Stimulated activated CD8-positive, alpha-beta memory T cell treated with anti-CD3 and anti-CD28 coated beads, Interleukin-7, amount 100 ng/mL, for 1 hour (primary cell): ENCODE measurements at places on chromosomes 5 and 9.
A peak's percentile ranks its signal among the peaks of the same experiment; 100 is the strongest.

DNA sequence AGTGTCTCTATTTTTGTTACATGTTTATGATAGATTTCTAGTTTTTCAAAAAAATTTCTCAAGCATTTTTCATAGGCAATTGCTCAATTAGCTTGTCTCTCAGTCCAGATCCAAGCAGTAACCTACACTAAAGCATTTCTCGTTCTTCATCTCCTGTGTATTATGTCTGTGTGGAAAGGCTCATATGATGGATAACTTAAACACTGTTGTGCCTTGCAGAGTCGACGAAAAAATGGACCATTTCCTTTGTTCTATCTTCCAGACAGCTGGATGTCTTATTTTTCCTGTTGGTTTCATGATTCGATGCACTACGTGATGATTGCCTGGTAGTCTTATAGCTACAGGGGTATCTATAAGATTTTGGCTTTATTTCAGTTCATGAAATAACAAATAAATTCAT is 347.8 kb downstream of the TRPM3 start:
- DNase-seq: no peak

DNA sequence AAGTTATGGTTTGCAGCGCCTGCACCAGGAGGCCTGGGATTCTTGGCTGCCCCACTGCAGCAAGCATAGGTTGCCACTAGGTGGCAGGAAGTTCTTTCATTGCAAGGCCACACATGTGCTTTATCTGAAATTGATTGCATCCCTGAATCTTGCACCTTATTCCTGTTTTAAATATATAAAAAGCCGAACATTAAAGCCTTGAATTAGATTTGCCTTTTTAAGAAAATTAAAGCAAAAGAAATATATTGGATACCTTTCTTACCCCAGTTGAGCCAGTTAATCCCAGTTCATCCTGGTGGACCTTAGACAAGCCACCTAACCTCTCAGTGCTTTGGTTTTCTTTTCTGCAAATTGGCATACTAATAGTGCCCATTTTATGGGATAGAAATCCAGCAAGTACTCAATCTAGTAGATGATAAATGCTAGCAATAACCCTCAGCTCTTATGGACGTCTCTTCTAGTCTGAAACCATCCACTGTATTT is 6.3 kb upstream of the TRMT10B start:
- no peak for DNase-seq

DNA sequence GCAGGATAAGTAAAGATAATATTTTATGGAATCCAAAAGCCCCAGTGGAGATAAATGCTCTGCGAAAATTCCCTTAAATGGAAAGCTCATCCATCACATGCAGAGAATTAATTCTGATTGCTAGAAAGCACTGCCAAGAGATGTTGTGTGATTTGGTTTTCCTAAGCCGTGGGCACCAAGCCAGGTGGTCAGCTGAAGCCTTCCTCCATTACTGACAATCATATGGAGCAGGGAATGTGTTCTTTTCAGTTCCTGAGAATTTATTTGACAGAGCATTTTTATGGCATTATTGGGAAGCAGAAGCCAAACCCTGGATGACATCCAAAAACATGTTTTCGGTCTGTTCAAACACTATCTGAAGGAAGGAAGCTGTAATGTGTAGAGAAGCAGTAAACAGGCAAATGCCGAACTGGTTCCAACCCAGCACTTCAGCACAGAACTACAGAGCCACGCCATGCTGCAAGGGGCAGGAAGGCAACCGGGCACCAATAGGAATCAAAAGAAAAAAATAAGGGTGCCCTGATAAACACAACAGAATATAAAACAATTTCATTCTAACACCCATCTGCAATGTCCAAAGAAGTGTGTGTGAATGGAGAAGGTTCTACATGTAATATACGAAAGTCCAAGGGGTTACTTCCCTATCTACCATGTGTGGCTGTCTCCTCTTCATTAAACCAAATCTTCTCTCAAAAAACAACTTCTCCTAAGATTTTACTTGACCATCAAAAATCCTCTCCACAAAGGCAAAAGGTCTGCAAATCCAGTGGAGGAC is 12.3 kb downstream of the ARSB start:
- no peak for DNase-seq

DNA sequence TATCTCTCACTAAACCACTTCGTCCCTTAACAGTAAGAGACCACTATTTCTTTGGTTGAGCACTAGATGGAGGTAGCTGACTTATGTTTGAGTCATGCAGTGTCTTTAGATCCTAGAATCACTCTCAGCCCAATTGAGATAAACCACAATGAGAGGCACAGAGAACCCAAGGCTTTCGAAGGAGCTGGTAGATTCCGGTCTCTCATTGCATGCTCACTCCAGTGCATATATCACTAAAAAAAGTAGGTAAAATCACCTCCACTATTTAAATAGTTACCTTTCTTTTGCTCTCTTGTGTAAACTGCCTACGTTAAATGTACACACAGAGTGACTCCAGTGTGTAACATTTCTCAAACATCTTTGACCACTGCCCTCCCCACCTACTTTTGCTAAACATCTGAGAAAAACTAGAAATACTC is 27.6 kb downstream of the ACTL7A start:
- DNase-seq: no peak

DNA sequence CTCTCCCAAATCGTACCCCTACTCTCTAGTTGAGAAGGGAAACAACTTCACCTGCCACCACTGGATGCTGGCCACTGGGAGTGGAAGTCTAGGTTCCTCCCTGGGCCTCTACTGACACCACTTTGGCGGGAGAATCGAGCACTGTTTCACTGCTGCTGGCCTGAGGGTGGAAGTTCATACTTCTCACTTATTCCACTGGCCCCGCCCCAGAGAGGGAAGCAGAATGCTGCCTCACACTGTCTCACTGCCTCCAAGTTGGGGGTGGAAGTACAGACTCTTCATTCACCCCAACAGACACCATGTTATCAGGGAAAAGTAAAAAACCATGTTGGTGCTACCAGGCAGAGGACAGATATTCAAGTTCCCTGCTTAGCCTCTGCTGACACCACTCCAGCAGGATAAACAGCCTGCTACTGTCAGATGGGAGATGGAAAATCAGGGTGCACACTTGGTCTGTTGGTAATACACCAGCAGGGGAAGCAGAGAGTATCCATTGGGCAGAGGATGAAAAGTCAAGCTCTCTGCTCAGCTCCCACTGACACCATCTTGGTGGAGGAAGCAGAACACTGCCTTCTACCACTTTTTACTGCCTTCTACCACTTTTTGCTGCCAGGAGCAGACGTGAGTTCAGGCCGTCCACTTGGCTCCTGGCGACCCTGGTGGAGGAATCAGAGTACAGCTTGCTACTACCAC is 159.4 kb downstream of the SIL1 start:
- DNase-seq: no peak

DNA sequence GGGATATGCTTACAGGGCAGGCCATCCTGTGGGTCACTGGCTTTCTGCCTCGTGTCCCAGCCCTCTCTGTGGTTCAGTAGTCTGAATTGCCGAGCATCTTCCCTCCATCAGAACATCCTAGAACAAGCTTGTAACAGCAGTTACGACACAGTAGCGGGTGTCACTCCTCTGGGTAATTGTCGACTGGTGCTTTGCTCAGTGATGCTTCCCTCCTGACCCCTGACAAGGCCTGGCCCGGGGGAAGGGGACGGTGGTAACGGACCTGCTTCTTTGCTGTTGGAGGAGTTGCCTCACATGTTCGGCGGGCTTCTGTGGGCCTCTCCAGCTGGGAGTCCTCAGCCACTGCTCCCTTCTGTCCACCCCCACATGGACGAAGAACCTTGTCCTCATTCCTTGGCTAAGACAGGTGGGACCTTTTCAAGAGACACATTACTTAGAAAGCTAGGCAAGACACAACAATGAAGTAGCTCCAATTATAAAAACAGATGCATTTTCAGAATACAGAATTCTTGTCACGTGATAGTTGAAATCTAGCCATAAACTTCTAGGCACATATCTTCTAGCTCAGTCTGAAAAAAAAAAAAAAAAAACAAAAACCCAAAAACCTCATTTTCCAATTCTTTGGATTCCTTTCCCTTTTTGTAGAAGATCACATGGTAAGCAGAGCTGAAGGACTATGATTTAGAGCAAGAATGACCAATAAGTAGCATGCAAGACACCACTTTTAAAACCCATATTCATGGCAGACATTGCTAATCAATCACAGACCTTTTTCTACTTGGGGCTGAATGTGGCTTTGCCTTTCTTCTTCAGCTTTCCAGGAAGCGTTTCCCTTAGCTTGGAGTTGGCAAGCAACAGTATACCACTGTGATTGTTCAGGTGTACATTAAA is 25.0 kb downstream of the HMCN2 start:
- DNase-seq: no peak

DNA sequence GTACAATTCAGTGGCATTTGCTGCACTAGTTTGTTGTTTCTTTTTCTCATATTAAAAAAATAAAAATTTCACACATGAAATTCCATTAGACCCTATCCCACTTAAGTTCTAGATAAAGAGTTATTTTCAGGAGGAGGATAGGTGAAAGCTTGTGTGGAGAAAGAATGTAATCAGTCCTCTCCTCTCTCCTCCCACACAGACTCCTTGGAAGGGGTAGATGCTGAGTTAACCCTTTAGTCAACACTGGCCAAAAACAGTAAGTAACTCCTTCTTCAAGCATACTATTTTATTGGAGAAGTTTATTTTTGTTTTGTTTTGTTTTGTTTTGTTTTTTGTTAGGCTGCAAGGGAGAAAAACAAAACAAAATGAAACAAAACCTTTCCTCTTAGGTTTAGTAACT is 30.6 kb upstream of the LMNB1 start:
- DNase-seq: no peak

DNA sequence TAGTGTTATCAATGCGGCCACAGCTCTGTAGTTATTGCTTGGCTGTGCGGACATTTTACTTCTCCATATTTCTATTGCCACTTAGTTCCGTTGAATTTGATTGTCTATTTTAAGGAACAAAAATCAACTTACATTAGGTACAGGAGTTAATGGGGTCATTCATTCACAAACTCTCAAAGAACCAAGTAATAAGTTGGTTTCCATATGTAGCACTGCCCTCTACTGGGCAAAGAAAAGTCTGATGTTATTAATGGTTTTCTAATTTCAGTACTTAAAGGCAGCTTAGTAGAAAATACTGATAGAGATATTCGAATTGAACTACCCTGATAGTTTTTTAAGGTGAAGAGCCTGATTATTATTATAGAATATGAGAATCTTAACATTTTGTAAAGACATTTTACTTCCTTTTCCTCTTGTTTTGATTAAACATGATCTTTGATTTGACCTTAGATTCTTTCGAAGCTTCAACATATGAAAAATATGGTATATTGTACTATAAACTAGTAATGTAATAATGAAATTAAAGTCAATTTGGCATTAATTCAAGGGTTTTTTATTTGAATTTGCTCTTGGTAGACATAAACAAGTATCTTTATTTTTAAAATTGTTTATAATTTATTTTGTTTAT is 119.5 kb upstream of the CTNND2 start:
- DNase-seq: no peak

DNA sequence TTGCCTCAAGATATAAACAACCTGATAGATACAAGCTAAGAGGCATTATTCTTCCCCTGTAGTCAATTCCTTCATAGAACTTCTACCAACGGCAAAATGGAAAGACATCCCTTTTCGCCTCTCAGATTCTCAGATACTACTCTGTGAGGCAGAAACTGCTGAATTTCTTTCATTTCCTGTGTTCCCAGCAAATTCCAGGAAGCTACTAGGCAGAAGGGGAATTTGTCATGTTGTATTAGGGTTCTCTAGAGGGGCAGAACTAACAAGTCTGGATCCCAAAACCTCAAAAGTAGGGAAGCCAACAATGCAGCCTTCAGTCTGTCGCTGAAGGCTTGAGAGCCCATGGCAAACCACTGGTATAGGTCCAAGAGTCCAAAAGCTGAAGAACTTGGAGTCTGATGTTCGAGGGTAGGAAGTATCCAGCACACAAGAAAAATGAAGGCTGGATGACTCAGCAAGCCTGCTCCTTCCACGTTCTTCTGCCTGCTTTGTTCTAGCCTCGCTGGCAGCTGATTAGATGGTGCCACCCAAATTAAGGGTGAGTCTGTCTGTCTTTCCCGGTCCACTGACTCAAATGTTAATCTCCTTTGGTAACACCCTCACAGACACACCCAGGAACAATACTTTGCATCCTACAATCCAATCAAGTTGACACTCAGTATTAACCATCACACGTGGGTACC is 15.2 kb downstream of the RNF180 start:
- no peak for DNase-seq

DNA sequence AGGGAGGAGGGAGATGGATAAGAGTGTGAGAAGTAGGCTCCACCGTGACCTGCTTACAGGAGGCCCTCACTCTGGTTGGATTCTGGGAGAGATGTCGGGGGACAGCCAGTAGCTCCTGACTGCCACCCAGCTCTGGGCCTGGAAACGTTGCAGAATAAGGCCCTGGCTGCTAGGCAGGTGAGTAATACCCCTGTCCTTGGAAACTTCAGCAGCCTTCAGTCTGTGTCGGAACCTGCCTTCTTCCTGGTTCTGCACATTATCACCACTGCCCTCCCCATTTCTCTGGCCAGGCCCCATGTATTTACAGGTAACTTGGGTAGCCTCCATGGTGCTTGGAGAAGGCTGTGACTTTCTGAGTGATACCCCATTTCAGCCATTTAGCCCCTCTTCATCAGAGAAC is 26.8 kb downstream of the FAXDC2 start:
- no peak for DNase-seq

DNA sequence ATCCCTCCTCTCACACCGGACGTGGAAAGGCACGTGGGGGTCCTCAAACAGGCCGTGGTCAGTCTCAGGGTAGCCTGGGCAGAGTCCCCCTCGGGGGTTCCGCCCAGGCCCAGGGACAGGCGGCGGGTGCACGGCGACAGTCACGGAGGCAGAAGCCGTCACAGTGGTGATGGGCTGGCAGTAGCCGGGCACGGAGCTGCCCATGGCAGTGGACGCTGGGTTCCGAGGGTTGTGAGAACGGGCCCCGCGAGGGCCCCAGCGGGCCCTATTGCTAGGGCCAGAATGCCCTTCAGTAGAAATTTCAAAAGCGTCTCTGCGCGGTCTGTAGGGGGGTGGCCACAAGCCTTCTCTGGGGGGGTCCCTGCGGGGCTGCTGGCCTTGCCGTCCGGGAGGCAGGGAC is 69.8 kb downstream of the PTCH1 start:
- DNase-seq: no peak

GRCh38 chr9:3578786-3579185 is 53.0 kb upstream of the RFX3 start:
- DNase-seq: no peak

GRCh38 chr5:32092938-32093812 is 80.9 kb downstream of the GOLPH3 start:
- DNase-seq: peak; percentile 31
